Vagina (tissue), 2 donors: ENCODE measurements at places on chromosomes 1 and 21. TPM values are rescaled to one million over a fixed set of nuclear protein-coding genes. Genes with fewer than 3 reads are reported as not detected.
A peak's percentile ranks its signal among the peaks of the same experiment; 100 is the strongest.

DNA sequence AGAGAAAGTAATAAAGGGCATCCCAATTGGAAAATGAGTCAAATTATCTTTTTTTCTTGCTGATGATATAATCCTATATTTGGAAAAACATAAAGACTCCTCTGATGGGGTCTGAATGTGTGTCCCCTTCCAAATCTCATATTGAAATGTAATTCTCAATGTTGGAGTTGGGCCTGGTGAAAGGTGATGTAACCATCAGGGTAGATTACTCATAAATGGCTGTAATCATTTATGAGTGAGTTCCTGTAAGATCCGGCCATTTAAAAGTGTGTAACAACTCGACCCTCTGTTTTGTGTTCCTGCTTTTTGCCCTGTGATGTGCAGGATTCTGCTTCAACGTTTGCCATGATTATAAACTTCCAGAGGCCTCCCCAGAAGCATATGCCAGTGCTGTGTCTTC lies 44.3 kb upstream of the MAP1LC3C start:
- DNase-seq: peak; percentile 27

- DNase-seq: no peak
These were observed 363.0 kb downstream of the SETD4 start for GRCh38 chr21:35697321-35697808.

GRCh38 chr1:1402072-1402900 lies 3.2 kb upstream of the CCNL2 start:
- no peak for DNase-seq

DNA sequence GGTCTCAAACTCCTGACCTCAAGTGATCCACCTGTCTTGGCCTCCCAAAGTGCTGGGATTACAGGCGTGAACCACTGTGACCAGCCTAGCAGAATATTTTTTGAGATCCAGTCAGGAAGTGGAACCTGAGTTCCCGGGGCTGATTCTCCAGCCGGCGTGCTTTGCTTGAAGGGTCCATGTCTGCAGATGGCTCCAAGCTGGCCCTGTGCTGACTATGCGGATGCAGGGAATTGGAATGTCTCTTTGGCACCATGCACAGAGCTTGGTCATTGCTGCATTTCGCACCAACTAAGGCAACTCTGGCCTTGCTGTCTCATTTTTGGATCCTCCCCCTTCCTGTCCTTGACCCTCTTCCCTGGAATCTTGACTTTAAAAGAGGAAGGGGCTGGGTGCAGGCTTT lies 28.1 kb downstream of the ARHGEF10L start:
- DNase-seq: no peak

DNA sequence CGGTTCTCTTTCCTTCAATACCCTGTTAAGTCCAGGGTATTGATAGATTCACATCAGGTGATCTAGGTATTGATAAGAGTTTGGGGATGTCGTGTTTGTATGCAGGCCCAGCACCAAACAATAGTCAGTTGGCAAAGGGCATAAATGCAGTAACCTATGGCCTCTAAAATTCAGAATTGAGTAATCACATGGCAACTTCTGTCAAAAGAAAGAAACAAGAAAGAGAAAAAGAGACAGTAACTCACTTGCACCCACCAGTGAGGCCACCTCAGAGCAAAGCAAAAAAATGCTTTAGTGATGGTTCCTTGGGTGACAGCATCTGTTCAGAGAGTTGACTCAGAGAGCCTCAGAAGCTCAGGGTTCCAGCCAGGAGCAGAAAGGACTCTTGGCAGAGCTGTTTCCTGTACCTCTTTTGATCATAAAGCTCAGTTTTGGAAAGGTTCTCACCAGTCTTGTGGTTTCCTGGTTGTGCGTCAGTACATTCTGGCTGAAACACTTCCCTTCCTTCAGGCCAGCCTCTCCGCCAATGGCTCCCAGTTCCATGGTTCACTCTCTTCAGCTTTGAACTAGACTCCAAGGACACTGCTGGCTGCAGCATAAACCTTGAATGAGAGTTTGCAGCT lies 70.1 kb upstream of the GORAB start:
- DNase-seq: no peak

CYP2J2 gene
- total RNA-seq: 0.74 TPM

SMCP gene
- total RNA-seq: not detected

SEMA4A gene
- total RNA-seq: 18.7 TPM

DNA sequence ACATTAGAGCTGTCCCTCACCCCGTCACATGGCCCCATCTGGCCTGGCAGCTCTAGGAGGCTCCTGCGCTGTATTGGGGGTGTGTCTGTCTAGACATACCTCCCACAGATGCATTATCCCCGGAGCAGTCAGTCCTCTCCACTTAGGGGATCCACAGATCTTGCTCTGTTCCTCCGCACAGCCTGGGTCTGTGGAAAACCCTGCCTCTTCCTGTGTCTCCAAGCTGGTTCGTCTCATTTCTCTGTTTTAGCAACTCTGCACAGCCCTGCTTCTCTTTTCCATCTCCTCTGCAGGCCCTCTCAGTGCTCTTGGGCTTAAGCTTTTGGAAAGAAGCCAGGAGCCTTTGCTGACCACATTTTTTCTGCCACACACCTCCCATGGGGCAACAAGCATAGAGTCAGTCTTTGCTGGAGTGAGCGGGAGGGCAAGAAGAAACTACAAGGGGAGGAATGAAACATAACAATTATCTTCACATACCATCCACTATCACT lies 241.5 kb downstream of the FOXD2 start:
- peak; percentile 34 for DNase-seq

SAMD11 gene
- total RNA-seq: 33.9 TPM

DNA sequence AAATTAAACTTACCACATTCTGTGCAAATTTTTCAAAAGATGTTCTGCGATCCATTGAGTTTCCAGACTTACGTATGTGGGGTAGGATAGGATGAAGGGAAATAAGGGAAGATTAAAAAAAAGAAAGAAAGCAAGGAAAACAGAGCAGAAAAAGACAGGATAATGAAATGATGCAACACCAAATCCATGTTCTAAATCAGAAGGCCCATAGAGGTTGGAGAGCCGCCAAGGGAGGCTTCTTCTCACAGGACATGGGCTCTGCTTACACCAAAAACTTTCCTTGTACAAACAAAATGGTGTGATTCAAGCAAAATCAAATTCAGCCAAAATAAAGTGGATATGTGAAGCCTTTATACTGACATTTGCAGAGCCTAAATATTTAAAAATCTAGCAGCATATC lies 189.5 kb upstream of the GREM2 start:
- no peak for DNase-seq

GRCh38 chr1:84272401-84272800 lies 29.1 kb upstream of the SAMD13 start:
- no peak for DNase-seq

DNA sequence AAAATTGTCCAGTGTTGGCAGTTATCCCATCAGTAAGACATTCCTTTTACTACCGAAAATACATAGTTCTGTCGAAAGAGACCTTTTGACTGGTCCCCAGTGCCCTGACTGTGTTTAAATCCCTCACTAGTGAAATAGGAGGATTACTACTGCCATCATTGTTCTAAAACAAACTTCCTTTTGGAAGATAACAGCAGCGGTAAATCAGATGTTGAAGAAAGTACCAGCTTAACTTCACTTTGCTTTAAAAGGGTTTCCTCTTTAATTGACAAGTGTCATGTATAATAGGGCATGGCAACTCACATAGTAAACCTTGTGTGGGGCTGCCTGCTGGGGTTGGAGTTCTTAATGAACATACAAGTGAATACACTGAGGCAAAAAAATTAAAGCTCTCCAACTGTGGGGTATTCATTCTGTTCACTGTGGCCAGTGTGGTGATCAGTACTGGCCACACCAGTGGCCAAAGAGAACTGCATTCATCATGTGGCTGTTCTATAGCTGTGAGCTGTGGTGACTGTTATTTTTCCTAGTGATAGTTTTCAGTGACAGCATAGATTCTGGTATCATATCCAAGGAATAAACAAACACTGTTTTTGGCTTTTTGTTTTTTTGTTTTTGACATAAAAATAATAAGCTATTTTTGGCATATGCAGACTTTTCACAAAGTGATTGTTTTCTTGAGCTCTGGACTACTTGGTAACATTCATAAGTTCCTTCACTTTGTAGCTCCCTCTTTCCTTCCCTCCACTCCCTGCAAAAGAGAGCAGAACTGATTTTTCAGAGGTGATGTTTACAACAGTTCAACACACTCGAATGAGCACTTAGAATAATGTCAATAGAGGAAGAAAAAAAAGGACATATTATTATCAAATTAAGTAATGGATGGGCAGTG lies 74.5 kb downstream of the NFIA start:
- DNase-seq: no peak

GRCh38 chr1:29856340-29857114 lies 620.2 kb downstream of the PTPRU start:
- DNase-seq: no peak

DNA sequence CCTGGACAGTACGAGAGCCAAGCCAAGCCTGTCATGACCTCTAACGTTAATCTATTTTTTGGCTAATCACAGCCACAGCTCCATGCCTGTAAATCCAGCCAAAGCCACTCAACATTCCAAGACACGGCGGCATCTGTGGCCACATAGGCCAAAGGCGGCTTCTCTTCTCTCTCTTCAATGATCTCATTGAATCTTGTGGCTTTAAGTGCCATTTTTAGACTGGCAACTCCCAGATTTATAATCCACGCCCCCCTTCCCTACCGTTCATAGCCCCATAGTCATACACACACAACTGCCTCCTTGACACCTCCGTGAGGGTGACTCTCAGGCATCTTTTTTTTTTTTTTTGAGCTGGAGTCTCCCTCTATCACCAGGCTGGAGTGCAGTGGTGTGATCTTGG lies 5.7 kb upstream of the SELENON start:
- no peak for DNase-seq

- no peak for DNase-seq
These were observed 9.1 kb downstream of the IL22RA1 start for GRCh38 chr1:24133819-24134218.

DNA sequence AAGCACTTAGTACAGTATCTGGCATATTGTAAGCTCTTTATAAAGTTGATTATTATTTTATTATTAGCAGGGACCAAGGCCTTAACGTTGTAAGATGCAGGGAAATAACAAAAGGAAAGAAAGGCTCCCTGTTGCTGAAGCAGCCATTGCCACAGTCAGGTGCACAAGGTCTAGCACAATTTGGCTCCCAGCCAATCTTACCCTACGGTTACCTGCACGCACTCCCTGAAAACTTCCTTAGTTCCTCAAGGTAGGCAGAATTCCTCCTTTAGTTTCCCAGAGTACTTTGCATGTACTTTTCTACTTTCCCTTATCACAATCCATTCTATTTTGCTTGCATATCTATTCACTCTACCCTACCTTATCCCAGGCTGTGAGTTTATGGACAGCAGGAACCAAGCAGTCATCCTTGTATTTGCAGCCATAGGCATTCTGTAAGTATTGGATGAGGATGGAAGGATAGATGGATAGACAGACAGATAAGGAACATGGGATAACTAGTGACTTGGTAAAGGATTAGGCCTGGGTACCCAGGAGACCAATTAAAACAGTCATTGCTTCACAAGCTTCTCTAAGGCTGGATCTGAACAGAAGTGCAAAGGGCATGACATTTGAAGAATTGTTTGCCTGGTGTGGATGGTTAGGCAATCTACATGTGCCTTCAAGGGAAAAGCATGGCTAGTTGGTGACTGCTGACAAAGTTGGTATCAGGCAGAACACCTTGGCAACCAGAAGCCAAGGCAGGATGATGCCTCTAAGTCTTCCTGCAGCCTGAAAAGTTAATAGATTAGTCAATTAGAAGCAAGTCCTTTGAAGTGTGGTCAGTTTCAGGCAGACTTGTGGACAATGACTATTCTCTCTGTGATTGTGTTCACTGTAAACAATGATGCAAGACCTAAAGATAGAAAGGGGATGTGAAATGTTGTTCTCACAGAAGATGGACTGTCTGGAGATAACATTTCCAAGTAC lies 20.8 kb upstream of the JAK1 start:
- DNase-seq: no peak

CAMK1G gene
- total RNA-seq: not detected

EVA1C gene
- total RNA-seq: 66.5 TPM

GRCh38 chr1:13498553-13498952 lies 15.2 kb downstream of the LRRC38 start:
- no peak for DNase-seq

HIVEP3 gene
- total RNA-seq: 2.9 TPM

GFI1 gene
- 3.9 TPM for total RNA-seq

DNA sequence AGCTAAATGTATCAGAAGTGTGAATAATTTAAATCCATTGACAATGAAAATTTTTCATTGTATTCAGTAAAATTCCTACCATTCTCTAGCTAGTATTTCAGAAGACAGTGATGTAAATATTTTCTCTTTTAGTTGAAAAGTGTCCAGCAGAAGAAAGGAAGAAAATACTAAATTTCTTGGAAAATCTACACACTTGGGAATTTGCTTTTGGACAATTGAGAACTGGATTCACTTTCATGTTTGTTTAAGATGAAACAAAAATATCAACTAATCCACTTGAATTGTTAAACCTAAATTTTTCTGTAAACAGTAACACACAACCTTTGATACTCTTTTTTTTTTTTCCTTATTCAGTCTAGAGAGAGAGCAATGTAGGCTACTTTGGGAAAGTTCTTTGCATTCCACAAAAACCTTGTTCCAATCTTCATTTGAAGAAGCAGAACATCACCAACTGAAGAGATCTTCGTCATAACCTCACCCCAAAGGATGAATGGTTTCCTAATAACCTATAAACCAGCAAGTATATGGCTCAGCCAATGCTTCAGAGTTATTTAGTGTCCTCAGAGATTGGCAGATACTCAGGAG lies 155.1 kb upstream of the GORAB start:
- no peak for DNase-seq

GRCh38 chr21:45051580-45052434 lies 22.6 kb upstream of the ADARB1 start:
- no peak for DNase-seq

DNA sequence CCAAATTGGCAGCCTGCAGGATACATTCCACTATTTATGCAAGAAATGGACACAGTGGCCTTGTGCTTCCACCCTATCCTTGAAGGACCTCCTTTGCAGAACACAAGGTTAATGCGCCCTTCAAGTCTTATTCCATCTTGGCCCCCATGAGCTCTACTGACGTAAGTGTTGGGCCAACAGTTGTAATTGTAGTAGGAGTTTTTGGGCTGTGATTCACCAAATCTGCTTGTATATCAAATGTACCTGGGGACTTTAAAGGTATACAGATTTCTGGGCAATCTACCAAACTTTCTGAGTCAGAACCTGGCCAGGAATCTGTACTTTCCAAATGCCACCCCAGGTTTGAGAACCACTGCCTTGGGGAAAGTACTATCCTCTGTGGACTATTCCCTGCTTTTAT lies 100.9 kb upstream of the MARK1 start:
- no peak for DNase-seq
